ENCODE measurements at places on chromosomes 4 and X.
A peak's percentile ranks its signal among the peaks of the same experiment; 100 is the strongest.

- H3K27ac ChIP-seq: peak overlapping the region; percentile 89
- peaks cover 12% of the 10 kb centered on the region for H3K27me3 ChIP-seq
- H3K4me3 ChIP-seq: peak overlapping the region; percentile 72
- H3K36me3 ChIP-seq: peaks cover 14% of the 10 kb centered on the region
Measured at GRCh38 chrX:19549838-19550237, 34.5 kb upstream of the MAP3K15 start.

- H3K27me3 ChIP-seq: peaks cover 18% of the 10 kb centered on the region
- no peaks in the 10 kb centered on the region for H3K4me1 ChIP-seq
- no peak for DNase-seq
- no peak within 1 kb of the TSS for H3K27ac ChIP-seq
Measured at GRCh38 chrX:152733261-152733975, at the start of the genes CSAG1 and MAGEA12. CSAG1 (minus strand) TSS chrX:152733721; CDS start chrX:152732460, 1,261 bp downstream. MAGEA12 (plus strand) TSS chrX:152733757; CDS start chrX:152736162, 2,405 bp downstream.

DNA sequence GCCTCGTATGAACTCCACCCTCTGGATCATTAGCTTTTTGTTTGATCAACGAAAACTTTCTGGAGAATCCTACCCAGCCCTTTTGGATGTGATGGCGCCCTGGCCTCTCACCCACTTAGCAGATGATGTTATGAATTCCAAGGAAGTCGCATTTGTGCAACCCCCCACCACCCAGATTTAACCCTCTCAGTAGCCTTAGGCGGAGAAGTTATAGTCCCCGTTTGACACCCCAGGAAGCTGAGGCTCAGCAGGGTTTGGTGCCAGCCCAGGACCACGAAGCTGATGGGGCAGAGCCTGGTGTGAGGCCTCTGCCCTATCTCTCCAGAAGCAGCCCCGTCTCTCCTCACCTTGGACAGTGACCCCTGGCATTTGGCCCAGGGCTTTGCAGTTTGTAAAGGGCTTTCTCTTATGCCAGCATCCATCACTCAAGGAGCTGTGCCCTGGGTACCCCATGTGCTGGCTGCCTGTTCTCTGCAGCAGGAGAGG, 1.0 kb downstream of the WFS1 start:
- H3K27me3 ChIP-seq: peaks cover 7% of the 10 kb centered on the region
- DNase-seq: no peak
- H3K4me1 ChIP-seq: peaks cover 5% of the 10 kb centered on the region
- H3K36me3 ChIP-seq: no peaks in the 10 kb centered on the region
- H3K4me3 ChIP-seq: peak overlapping the region; percentile 74

DNA sequence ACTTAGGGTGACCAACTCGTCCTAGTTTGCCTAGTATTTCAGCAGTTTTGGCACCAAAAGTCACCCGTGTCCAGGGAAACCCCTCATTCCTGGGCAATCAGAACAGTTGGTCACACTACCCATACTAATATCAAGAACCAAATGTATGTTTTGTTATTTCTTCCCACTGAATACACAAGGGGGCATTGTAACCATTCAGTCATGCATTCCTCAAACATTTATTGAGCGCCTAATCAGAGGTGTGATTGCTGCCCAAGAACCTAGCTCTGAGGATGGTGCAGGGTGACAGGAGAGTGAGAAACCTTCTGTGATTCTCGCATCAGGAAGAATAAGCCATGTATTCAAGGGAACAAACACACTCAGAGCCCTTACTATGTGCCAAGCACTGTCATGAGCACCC, 69.8 kb upstream of the RAI2 start:
- DNase-seq: no peak
- peaks cover 4% of the 10 kb centered on the region for H3K36me3 ChIP-seq
- peaks cover 12% of the 10 kb centered on the region for H3K27me3 ChIP-seq
- no peaks in the 10 kb centered on the region for H3K4me1 ChIP-seq
- H3K27ac ChIP-seq: no peak overlapping the region

DNA sequence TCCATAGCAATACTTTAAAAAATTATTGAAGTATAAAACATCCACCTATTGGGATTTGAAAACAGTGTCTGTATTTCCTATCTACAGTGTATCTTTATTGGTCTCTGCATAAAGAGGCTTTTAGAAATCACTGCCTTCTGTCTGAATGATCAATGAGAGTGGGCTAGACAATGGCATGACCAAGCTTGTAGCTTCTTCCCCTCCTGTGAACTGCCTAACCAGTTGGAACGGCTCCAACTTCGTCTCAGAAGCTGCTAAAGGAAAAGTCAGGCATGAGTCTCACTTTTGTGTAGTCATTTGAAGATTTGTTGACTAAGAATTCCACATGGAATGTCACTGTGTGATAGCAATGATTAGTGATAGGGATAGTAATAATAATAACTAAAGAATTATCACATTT, 64.2 kb downstream of the INTS12 start:
- H3K4me1 ChIP-seq: no peaks in the 10 kb centered on the region
- no peak for DNase-seq
- H3K27ac ChIP-seq: no peak overlapping the region
- peaks cover 11% of the 10 kb centered on the region for H3K27me3 ChIP-seq
- no peak overlapping the region for H3K4me3 ChIP-seq

Measured in activated T-cell treated with anti-CD3 and anti-CD28 coated beads, Interleukin-2, amount 50 U/mL, for 72 hours (primary cell).